ENCODE measurements at places on chromosomes 12 and 14.

DNA sequence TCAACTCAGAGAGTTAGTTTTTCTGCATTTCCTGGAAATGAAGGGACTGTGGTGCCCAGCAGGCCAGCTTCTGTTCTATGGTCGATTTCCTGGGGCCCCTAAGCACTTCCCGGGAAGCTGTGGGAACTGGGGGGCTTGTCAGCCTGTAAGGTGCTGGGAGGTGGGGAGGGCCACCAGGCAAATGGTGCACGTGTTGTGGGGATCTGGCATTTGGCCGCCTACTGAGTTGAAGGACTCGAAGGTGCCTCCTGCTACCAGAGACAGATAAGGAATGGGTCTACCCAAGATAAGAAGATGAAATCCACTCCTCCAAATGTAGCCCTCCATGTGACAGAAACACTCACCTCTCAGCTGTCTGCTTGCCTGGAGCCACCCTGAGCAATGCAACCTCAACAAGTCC, 341.7 kb downstream of the DPF3 start:
- no peak for DNase-seq

DNA sequence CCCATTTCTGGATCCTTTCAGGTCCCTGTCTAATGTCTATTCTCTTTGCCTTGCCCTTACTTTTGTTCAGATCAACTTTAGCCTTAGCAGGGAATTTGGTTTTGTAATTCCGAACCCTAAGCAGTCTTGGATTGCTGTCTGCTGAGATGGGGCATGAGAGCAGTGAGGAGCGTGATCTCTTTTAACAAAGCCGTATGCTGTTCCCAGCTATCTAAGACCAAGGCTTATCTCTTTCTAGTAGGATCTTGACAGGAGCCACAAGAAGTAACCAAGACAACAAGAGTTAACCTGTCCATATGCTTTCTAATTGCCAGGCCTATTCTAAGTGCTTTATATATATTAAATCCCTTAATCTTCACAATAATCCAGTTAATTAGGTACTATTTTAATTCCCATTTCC, 4.5 kb upstream of the DHRS7 start:
- DNase-seq, result no peak

DNA sequence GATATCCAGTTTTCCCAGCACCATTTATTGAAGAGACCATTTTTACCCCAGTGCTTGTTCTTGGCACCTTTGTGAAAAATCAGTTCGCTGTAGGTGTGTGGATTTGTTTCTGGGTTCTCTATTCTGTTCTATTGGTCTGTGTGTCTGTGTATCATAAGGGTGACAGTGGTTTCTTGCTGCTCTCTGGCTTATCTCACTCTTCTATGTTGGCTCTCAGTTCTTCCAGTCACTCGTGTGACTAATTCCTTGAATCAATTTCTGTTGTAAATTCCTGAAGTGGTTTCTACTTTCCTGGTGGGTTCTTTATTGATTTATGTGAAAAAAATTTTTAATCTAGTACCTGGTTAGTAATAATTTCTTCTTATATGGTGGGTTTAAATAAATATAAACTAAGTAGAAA, 58.3 kb downstream of the OTOGL start:
- DNase-seq, result peak; percentile 8

DNA sequence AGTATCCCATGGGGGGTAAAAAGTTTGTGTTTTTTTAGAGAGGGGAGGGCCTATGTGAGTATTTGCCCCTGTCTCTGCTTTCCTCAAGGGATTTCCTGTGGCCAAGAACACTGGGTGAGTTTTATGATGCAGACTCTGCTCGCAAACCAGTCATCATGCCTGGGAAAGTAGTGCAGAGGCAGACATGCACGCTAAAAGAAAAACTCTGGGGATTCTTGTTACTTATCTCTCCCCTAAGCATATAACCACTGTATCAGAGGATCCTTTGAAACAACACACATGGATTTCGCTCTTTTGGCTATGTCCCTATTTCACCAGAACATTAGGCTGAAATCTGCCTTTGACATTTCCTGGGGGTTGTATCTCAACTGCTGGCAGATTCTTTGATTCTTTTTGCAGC, 1845.8 kb upstream of the SEL1L start:
- peak; percentile 1 for DNase-seq

- DNase-seq, result no peak
These were observed 66.8 kb downstream of the VWF start for GRCh38 chr12:6057700-6058099.

DNA sequence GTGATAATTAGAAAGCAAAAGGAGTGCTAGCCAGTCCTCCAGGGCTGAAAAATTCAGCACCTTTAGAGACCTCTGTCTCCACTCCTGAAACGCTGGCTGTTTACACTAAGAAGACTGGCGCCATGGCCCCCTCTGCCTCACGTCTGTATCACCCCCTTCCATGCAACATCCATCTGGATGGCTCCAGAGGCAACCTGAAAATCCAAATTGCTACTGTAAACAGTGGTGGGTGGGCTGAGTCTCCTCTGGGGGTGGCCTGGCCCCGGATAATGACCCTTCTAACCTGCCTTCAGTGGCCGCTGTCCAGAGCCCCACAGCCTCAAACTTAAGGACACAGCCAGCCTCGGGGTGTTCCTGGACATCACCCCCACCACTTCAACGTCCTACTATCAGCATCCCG, 1.4 kb downstream of the PRKD1 start:
- no peak for DNase-seq

GRCh38 chr12:29725587-29726320, 58.0 kb downstream of the TMTC1 start:
- peak; percentile 89 for DNase-seq

GRCh38 chr12:6956021-6956727, 5.0 kb downstream of the PTPN6 start:
- DNase-seq, result no peak

DNA sequence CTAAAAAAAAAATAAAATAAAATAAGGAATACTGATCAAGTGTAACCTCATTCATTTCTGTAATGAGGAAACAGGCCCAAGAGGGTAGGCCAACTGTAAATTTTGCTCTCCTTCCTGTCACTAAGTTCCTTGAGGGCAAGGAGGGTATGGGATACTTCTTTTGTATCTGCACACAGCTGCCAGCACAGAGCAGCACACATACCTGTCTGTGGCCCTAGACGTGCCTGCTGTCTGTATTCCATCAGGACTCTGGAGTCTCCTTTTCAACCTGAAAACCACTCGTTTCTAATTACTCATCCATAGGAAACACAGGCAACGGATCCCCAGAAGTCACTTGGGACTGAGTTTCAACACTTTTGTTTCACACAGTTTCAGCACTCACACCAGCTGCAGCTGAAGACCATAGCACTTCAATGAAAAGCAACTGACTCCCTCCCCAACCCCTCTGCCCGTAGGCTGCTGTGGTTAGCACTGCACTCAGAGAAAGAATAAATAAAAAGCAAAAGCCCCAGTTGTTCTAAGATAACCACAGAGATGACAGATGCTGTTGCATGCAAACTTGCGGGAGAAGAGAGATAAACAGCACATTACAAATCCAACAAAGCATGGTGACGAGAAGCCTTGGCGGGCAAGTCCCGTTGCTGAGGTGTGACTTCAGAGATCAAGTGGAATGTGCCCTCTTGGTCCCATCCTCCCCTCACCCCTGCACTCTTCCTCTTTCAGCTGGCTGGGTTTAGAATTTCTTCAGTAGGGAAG, 24.9 kb downstream of the CRACR2A start:
- peak; percentile 26 for DNase-seq

GRCh38 chr12:22083167-22083566, 37.1 kb downstream of the CMAS start:
- peak; percentile 54 for DNase-seq

- no peak for DNase-seq
These were observed 671 bp downstream of the ESYT1 start for GRCh38 chr12:56128670-56129205.

GRCh38 chr12:94832780-94833681, 170.5 kb downstream of the NDUFA12 start:
- DNase-seq, result peak; percentile 73

- no peak for DNase-seq
These were observed 9.9 kb upstream of the CCT2 start for GRCh38 chr12:69575346-69575745.

DNA sequence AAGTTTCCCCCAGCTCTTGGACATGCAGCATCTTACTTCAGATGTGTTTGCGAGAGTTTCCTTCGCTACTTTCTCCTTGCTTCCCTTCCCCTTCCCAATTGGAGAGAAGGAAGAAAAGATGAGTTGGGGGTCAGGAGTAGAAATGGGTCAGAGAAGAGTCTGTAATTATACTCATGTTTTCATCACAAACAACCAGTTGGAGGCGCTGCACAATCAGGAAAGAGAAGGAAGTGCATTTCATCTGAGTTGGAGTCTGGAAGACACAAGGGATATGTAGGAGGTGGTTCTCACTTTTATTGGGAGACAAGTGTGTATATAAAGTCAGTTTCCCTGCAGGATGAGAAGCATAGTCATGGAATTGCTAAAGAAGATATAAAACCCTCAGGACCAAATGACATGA, 31.3 kb upstream of the VSX2 start:
- no peak for DNase-seq

GRCh38 chr12:125919856-125920470, 854.7 kb downstream of the AACS start:
- DNase-seq, result no peak

GRCh38 chr12:128823916-128824839, at the start of gene SLC15A4:
Gene SLC15A4, minus strand, starts transcription at chr12:128823958. Its CDS starts 15 bp downstream, at chr12:128823943.
- DNase-seq, result peak; percentile 93

DNA sequence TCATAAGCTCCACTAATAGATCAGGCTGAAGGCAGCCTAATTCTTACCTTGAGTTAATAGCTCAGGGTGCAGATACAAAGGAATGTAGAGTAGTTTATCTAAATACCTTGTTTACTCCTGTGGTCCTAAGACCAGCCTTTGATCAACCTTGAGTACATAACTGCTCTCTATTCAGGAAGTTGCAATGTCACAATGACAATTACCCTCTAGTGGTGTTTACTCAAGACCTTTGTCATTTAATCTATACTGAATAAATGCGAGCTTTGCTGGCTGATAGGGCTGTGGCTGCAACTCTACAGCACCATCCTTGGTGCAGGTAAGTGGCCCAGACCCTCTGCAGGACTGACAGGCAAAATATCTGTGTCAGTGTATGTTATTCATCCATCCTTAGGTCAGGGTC, 282.7 kb downstream of the ATXN7L3B start:
- DNase-seq, result no peak

GRCh38 chr12:75635606-75636444, 124.4 kb upstream of the KRR1 start:
- DNase-seq, result peak; percentile 98

DNA sequence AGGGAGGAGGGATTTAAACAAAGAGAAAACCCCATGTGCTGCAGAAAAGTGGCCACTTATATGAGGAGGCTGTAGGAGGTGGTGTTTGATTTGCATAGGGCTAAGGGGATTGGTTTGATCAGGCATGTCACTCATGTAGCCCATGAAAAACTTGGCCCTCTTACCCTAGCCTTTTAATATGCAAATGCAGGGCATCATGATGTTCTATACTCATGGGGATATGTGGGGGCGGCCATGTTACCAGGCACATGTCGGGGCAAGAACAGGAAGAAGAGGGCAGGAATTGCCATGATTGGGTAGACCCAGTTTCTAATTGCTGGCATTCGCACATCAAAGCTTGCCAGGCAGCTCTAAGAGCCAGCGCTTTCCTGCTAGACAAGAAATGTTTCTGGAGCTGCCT, 28.8 kb downstream of the KLRK1 start:
- no peak for DNase-seq

DNA sequence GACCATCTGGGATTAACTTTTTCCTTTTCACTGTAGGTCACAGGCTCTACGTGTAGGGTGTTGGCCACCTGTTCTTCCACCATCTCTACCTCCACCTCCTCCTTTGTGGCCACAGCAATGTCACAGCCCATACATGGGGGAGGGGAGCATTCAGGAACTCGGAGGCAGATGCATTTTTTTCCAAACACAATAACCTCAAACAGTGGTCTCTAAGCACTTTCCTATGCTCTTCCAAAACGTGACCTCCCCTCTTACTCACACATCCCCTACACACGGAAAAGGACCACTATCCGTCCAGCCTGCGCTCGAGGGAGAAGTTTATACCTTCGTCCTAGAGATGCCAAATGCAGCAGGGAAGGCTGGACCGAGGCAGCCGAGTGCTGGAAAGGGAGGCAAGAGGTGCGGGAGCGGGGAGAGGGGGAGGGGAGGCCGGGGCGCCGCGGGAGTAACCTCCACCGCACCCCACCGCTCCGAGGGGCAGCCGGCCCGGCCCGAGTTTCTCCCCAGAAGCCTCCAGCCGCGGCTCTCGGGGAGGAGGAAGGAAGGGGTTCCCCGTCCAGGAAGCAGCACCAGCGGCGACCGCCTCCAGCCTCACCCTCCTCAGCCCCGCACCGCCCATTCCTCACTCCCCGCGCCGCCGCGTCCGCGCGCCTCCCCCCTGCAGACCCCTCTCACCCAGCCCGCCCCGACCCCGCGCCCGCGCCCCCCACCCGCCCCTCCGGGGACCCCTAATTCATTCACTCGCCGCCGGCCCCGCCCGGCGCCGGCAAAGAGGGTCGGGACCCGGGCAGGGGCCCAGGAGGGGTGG, 594 bp downstream of the KRAS start:
- DNase-seq, result peak; percentile 15

GRCh38 chr12:754473-754820, 2.1 kb downstream of the WNK1 start:
- peak; percentile 31 for DNase-seq

DNA sequence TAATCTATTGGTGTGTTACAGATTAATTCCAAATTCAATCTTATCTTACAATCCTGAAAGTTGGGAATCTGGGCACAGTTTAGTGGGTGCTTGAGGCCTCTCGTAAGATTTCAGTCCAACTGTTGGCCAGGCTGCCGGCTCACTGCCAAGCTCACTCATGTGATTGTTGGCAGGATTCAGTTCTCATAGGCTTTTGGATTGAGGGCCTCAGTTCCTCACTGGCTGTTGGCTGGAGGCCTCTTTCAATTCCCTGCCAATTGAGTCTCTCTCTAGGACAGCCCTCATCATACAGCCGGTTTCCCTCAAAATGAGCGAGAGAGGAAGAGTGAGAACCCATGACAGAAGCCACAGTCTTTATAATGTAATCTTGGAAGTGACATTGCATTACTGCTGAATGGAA, 123.5 kb upstream of the FBXO33 start:
- DNase-seq, result no peak

DNA sequence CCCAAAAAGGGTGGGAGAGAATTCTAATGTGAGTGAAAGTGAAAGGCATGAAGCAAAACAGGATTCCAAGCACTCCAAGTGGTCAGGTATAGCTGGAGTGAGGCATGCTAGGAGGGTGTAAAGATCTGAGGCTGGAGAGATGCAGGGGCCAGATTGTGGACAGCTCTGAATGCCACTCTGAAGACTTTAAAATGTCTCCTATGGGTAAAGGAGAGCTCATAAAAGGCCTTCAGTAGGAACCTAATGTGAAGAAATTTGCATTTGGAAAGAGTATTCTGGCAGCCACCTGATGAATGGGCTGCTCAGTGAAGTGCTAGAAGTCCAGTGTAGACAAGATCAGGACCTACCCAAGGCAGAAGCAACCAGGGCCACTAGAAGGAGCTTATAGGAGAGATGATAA, 68.9 kb downstream of the DNAI7 start:
- DNase-seq, result no peak

Data from astrocyte of the spinal cord (primary cell).